ENCODE measurements at places on chromosomes 6 and 20. TPM values are rescaled to one million over a fixed set of nuclear protein-coding genes. Genes with fewer than 3 reads are reported as not detected.

GRCh38 chr6:19158586-19158985 lies 678.6 kb upstream of the ID4 start:
- no peak for DNase-seq
- H3K27me3 ChIP-seq: no peaks in the 10 kb centered on the region
- no peak overlapping the region for H3K4me3 ChIP-seq
- H3K27ac ChIP-seq: no peak overlapping the region
- no peaks in the 10 kb centered on the region for H3K36me3 ChIP-seq

Gene ERVFRD-1
- 0.09 TPM for total RNA-seq

Gene TPBG
- total RNA-seq: 10.0 TPM

Gene NXT1
- 19.1 TPM for total RNA-seq

- H3K4me1 ChIP-seq: no peaks in the 10 kb centered on the region
- no peak overlapping the region for H3K4me3 ChIP-seq
- H3K36me3 ChIP-seq: no peaks in the 10 kb centered on the region
- H3K27ac ChIP-seq: no peak overlapping the region
- H3K27me3 ChIP-seq: no peaks in the 10 kb centered on the region
Observed at GRCh38 chr6:106318851-106319250, 6.7 kb downstream of the ATG5 start.

DNA sequence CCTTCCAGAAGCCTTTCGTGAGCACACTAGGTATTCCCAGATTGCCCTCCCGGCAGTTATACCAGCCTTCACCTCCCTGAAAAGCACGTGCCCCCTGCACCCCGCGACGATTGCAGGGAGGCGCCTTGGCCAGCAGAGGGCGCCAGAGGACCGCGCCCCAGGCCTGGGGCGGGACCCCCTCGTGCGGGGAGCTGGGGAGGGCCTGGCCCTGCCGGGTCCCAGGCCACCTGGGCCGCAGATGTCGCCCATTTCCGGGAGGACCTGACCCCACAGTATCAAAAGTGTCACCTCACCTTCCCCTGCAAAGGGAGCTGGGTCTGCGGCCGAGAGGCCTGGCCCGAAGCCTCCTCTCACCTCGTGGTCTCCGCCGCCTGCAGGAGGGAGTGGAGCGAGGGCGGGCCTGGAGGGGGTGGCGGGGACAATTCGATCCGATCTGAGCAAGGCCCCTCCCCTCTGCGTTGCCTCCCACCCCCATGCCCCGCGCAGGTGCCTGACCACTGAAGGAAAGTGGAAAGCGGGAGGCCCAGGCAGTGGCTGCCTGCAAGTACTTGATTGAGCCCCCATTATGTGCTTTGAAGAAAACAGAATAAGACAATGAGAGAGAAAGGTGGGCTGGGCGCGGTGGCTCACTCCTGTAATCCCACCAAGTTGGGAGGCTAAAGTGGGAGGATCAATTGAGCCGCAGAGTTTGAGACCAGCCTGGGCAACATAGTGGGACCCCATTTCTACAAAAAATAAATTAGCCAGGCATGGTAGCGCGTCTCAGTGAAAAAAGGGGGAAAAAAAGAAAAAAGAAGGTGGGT lies 3.5 kb upstream of the SNAI1 start:
- H3K27me3 ChIP-seq: no peaks in the 10 kb centered on the region
- no peaks in the 10 kb centered on the region for H3K4me1 ChIP-seq
- H3K4me3 ChIP-seq: no peak overlapping the region
- no peak overlapping the region for H3K27ac ChIP-seq
- peak; percentile 53 for DNase-seq
- no peaks in the 10 kb centered on the region for H3K36me3 ChIP-seq

- no peaks in the 10 kb centered on the region for H3K36me3 ChIP-seq
- DNase-seq: no peak
- no peaks in the 10 kb centered on the region for H3K4me1 ChIP-seq
- no peaks in the 10 kb centered on the region for H3K27me3 ChIP-seq
- H3K4me3 ChIP-seq: no peak overlapping the region
Observed at GRCh38 chr6:45310118-45310788, 17.9 kb upstream of the RUNX2 start.

DNA sequence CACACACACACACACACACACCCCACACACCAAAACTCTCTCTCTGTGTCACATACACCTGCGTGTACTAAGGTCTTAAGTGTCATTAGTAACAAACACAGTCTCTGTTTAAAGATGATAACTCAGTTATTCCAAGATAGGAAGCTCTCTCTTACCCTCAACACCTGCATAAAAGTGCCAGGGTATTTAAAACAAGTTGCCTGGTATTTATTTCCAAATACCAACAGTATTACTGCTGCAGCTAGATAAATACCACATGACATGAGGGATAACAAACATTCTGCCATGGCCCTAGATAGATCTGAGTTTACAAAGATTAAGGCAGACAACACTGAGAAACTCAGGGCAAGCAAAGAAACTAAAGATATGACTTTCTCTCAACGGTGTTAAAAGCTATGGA lies 118.5 kb downstream of the SIM1 start:
- H3K4me1 ChIP-seq: no peaks in the 10 kb centered on the region
- no peak overlapping the region for H3K27ac ChIP-seq
- no peak for DNase-seq
- H3K27me3 ChIP-seq: no peaks in the 10 kb centered on the region
- H3K4me3 ChIP-seq: no peak overlapping the region

Gene ACTL10
- total RNA-seq: 0.26 TPM

GRCh38 chr6:34223381-34223955 lies 13.2 kb upstream of the HMGA1 start:
- H3K27ac ChIP-seq: peak overlapping the region; percentile 9
- H3K36me3 ChIP-seq: no peaks in the 10 kb centered on the region
- H3K27me3 ChIP-seq: no peaks in the 10 kb centered on the region

Gene HECA
- 37.6 TPM for total RNA-seq

Gene TP53TG5
- not detected for total RNA-seq

GRCh38 chr6:33251395-33252012 lies 20.2 kb downstream of the VPS52 start:
- H3K4me3 ChIP-seq: no peak overlapping the region
- H3K27me3 ChIP-seq: no peaks in the 10 kb centered on the region
- no peak overlapping the region for H3K27ac ChIP-seq
- peaks cover 5% of the 10 kb centered on the region for H3K36me3 ChIP-seq
- peaks cover 23% of the 10 kb centered on the region for H3K4me1 ChIP-seq

DNA sequence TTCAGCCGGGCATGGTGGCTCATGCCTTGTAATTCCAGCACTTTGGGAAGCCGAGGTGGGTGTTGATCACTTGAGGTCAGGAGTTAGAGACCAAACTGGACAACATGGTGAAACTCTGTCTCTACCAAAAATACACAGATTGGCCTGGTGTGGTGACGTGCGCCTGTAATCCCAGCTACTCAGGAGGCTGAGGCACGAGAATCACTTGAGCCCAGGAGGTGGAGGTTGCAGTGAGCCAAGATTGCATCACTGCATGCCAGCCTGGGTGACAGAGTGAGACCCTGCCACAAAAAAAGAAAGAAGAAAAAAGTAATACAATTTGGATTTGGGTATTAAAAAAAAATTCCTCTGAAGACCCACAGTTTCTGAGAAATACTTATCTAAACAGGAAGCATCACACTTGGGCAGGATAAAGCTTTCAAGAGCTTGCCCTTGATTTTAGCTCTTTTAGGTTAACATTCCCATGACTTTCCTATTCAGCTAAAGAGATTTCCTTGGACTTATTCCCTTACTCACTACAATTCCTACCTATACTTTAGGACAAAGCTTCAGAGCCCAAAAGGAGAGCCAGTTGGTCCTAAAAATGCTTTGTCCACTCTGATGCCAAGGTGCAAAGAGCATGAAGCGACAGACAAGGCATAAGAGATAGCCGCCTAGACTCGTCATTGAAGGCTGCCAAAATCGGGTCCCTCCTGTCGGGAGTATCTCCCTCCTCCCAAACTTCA lies 1.9 kb downstream of the ELOVL2 start:
- no peaks in the 10 kb centered on the region for H3K36me3 ChIP-seq
- peaks cover 70% of the 10 kb centered on the region for H3K27me3 ChIP-seq
- DNase-seq: no peak
- H3K4me1 ChIP-seq: no peaks in the 10 kb centered on the region
